ENCODE measurements at places on chromosomes 12 and 14.

DNA sequence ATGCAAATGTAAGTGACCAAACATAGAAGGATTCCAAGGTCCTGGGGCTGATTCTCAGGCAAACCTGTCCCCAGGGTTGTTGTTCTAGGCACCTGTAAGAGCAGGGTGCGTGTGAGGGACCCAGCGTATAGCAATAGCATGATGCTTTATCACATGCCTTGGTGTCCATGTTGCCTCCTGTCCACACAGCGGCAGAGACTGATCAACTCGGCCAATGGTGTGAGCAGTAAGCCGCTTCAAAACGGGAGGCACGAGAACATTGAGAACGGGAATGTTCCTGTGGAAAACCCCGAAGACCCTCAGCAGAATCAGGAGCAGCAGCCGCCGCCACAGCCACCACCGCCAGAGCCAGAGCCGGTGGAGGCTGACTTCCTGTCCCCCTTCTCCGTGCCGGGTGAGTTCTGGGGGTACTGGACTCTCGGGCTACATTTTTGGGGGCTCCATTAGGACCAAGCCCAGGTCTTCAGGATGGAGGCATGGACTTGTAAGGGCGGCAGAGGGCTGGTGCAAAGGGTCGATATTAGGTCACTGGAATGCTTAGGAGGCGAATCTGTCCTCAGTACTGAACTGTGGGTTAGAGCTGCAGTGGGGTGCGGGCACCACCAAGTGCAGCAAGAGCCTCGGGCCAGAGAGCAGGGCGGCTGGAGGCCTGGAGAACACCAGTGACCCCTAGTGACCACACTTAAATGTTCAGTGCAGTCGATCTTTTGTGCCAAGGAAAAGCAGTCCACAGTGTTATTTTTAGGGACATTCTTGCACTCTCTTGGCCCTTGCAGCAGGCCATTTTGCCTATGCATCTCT lies 57.2 kb upstream of the RIN3 start:
- DNase-seq: no peak

- DNase-seq: no peak
Measured at GRCh38 chr12:104215638-104216297, at the start of gene TXNRD1. Gene TXNRD1 (plus strand): TSS chr12:104215779. CDS start chr12:104215803, 24 bp downstream.

DNA sequence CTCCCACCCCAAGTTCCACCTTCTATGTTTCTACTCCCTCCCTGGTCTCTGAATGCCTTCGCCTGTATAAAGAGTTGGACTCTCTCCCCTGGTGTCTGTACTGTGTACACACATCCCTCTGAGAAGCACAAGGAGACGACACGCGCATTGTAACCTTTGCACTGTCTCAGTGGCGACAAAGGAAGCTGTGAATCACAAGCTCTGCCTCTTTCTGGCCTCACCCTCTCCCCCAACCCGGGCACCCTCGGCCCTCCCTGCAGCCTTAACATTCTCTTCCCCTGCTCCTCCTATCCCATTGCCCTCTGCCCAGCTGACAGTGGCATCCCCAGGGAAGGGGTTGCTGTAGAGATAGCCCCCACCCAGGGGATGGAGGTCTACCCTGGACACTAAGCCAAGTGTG lies 2.5 kb upstream of the SMARCD1 start:
- DNase-seq: no peak

GRCh38 chr12:4024701-4025100 lies 151.5 kb upstream of the PARP11 start:
- no peak for DNase-seq

GRCh38 chr12:109462868-109463692 lies 14.0 kb downstream of the KCTD10 start:
- peak; percentile 94 for DNase-seq

GRCh38 chr14:64409126-64409920 lies 21.2 kb downstream of the MTHFD1 start:
- no peak for DNase-seq

DNA sequence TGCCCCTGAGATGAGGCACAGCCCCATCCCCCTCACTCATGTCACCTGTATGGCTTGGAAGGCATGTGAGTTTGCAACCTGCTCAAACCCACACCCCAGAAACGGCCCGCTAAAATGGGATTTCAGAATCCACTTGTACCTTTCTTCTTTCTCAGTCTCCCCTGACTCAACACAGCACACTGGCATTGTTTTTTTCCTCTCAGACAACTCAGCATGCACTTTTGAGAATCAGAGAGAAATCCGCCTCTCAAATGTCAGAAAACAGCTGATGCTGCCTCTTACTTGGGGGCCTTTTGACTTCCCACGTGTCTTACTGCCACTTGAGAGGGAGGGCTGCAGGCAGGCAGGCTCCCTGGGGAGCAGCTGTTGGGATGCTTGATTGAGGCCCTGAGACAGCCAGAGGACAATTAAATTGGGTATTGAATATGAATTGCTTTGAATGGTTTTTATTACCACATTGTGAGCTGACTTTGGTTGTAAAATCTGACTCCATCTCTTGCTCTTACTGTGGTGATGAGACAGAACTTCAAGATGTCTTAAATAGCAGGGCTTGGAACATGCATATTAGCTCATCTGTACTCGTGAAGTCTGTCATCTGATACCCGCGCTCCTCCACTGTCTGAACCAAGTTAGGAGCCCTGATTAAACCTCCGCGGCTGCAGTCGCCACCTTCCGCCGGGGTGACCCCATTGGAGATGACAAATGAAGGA lies 96.6 kb downstream of the APAF1 start:
- DNase-seq: no peak

DNA sequence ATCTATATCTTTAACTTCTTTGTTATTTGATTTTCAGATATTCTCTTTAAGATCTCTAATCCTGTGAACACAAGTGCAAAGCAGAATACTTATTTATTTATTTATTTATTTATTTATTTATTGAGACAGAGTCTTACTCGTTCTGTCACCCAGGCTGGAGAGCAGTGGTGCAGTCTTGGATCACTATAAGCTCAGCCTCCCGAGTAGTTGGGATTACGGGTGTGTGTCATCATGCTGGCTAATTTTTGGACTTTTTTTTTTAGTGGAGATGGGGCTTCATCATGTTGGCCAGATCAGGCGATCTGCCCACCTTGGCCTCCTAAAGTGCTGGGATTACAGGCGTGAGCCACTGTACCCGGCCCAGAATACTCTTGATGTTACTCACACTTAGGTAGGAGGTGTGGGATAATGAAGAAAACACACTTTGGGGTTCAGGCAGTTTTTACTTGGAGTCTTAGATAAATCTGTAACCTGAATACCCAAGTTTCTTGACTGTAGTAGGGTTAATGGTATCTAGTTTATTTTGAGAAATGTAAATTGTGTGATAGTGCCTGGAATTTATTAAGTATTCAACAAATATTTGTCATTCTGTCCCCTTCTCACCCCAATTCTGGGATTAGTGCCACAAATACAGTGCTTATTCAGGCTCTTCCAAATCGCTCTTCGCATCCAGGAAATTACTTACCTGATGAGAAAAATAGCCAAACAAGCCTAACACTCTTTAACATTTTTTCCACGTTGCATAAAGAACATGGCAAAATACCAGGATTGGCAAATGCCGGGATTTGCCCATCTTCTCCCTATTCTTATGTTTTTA lies 33.0 kb downstream of the METAP2 start:
- no peak for DNase-seq

DNA sequence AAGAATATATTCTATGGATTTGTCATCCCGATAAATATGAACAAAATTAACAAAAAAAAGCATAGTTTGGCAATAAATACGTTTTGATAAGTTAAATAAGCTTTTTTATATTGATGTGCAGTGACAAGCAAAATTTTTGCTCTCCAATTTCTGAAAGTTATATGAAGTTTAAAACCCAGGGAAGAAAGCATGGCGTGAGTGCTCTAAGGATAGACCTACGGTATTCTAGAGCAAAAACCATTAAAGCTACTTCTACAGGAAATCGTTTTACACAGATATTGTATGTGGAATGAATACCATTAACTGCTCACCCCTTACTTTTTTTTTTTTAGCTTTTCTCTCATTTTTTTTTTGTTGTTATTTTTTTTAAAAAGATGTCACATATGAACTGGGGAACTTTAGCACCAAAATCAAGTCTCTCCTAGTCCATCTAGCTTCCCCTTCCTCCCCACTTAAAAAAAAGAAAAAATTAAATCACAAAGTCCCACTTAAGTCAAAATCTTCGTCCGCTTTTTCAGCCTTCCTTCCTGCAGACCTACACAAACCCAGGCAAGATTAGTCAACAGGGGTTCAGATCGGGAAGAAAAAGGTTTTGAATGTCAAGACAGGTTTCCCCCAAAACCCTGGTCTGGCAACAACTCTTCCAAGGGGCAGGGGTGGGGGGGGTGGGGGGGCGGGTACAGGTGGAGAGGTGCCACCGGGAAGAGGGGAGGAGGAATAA lies 4.4 kb downstream of the ZFP36L1 start:
- no peak for DNase-seq

GRCh38 chr12:14995583-14996425 lies 23.0 kb downstream of the PDE6H start:
- DNase-seq: peak; percentile 28

DNA sequence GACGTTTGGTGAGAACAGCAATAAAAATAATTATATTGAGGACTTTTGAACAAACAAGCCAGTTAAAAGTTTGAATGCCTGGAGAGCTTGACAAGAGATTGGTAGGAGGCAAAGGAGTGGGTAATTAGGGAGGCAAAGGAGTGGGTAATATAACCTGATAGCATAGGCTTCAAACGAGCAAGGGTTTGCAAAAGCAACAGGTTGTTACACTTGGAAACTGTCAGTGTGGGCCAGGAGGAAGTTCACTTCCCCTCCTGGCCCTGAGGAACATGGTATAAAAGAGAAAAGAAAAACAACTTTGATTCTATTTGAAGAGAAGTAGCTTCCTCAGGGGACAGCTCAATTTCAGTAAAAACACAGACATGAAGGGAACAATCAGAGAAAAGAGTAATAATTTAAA lies 121.7 kb downstream of the CCER1 start:
- no peak for DNase-seq

DNA sequence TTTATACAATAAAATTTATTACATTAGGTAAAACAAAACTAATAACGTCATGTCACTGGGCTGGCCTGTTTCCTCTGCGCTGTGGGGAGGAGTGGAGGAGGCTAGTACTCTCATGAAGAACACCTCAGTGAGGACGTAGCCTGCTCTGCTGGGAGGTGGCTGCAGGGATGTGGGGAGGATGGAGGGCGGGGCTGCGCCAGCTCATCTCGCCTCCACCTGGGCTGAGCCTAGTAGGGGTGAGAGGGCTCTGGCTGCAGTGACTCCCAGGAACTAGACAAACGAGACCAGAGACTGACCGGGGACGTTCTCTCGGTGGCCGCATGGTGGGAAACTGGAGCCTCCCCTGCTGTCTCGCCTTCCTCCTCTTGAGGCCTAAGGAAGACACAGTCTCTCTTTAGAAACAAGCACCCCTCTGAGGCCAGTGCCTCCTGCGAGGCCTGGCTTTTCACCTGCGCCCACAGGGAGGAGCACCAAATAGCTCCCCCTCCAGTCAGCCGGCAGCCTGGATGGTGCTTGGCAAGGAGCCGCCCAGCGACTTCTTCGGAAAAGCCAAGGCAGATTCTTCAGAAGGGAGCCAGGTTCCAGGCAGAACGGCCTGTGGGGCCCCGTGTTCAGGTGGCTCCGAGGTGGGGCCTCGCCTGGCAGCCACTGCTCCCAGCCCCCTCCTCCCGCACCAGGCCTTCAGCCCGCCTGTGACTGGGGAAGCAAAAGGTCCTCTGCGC lies 62.4 kb downstream of the PLEKHG3 start:
- DNase-seq: no peak

GRCh38 chr12:25558586-25558985 lies 5.5 kb upstream of the LMNTD1 start:
- no peak for DNase-seq

- peak; percentile 31 for DNase-seq
Measured at GRCh38 chr14:71720978-71721624, 211.1 kb upstream of the RGS6 start.

DNA sequence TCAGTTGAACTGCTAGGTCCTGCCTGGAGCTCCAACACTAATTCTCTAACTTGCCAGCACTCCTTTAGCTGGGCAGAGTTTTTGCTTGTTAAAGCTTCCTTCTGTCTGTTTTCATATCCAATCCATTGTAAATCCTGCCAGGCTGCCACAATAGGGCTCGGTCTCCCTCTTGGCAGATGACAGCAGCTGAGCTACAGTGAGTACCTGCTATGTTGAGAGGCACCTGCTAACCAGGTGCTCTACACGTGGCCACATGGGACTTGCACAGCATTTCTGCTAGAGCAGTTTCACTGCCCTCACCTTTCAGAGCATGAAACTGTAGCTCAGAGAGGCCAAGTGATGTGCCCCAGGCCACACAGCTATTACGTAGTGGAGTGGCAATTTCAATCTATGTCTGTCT lies 106.6 kb upstream of the NOS1 start:
- DNase-seq: no peak

DNA sequence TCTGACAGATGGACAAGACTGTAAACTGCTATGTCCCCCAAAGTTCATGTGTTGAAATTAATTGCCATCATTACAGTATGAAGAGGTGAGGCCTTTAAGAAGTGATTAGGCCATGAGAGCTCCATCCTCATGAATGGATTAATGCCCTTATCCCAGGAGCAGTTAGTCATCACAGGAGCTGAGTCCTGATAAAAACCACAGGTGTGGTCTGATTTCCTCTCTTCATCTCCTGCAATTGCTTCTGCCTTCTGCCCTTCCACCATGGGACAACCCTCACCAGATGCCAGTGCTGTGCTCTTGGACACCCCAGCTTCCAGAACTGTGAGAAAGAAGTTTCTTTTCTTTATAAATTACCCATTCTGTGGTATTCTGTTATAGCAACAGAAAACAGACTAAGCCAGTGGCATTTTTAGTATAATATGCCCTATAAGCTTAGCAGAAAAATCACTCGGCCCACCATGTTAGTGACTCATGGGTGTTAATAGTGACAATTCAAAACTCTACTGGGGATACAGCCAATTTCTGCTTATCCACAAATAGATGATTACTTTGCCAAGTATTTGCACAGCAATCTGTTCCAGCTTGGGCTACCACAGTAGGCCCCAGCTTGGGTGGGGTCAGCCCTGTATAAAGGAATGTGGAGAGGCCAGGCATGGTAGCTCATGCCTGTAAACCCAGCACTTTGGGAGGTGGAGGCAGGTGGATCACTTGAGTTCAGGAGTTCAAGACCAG lies 129.0 kb upstream of the BCL2L14 start:
- no peak for DNase-seq

DNA sequence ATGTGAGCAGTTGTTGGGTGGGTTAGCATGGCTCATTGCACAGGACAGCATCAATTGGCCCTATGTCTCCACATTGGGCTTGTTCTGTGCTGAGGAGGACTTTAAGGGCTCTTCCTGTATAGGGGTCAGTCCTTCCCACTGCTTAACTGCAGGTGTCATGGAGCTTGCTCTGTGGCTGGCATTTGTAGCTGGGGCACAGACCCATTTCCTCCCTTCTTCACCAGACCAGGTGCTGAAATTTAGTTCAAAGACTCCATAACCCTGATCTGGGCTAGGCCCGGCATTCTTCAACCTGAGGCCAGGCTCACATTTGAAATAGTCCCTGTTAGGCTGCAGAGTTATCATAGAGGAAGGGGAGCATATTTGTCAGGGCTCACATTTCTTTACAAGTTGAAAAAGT lies 12.8 kb downstream of the CHST11 start:
- no peak for DNase-seq

Data from smooth muscle cell of the brain vasculature (primary cell).